GOT3 (cell line): ENCODE measurements at places on chromosomes 1 and 21.

DNA sequence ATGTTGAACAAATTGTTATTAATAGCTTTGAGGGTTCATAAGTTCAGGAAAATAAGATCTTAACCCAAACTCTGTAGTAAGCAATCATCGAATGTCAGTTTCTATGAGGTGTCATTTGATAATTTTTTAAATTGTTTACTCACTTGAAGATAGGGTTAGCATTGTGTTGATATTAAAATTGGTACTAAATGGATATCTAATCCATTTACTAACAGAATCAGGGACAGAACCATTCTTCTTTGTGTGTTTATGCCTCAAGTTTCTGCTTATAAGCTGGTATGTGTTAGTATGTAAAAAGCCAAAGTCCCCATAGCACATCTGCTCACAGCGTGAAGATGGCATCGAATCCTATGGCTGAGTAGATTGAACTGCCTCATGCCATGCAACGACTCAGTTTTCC lies 13.4 kb downstream of the DDR2 start:
- no peak for DNase-seq

- DNase-seq: no peak
Measured at GRCh38 chr1:9166289-9167235, 37.7 kb upstream of the GPR157 start.

DNA sequence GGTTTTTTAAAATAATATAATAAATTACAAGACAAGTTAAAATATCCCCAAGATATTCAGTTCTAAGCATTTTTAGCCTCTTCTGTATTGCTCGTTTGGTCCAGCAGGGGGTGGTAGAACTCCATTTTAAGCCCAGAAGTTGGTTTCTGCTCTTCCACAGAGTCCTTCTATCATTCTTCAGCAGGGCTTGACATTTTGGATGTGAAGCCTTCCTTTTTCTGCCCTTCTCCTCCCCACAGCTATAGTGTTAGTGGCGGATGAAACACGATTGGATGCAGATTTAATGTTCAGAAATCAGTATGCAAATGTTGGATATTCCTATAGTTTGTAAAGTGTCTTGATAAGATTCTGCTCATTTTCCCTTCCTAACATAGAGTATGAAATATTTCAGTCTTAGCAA lies 1.4 kb downstream of the NCAM2 start:
- DNase-seq: no peak

DNA sequence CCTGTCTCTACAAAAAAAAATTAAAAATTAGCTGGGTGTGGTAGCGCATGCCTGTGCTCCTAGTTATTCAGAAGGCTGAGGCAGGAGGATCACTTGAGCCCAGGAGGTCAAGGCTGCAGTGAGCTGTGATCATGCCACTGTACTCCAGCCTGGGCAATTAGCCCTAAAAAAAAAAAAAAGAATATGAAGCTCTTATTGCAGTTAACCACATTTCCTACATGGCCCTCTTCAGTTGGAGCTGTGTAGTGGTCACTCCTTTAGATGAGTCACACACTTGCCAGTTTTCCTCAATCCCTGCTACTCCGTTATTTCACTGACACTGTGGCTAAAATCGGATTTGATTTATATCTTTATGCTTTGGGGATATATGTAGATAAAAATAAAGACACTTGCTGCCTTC lies 11.8 kb downstream of the NFYC start:
- DNase-seq: no peak

- no peak for DNase-seq
Measured at GRCh38 chr1:24867084-24867870, 62.8 kb downstream of the RUNX3 start.

DNA sequence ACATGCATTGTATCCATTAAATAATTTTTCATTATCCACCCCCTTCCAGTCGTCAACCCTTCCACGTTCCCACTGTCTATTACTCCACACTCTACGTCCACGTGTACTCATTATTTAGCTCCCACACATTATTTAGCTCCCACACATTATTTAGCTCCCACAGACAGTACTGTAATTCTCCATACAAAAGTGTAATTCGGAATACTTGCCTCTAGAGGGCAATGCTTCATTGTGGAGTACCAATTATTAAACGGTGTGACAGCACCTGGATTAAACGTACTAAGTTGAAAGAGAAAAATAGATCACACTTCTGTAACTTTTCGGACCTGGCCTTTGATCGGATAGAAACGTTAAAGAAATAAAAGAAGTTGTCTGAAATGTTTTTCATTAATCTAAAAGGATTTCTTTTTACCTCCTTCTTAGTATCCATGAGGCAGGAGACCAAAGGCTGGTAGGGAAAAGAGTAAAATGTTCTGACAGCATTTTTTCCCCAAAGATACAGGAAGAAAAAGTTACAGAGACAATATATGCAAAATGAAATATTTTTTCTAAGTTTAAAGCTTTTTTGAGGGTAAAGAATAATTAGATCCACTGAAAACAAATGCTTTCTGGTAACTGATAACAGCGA lies 99.2 kb downstream of the LHX8 start:
- DNase-seq: no peak

GRCh38 chr1:6107409-6108356 lies 62.0 kb downstream of the KCNAB2 start:
- no peak for DNase-seq

DNA sequence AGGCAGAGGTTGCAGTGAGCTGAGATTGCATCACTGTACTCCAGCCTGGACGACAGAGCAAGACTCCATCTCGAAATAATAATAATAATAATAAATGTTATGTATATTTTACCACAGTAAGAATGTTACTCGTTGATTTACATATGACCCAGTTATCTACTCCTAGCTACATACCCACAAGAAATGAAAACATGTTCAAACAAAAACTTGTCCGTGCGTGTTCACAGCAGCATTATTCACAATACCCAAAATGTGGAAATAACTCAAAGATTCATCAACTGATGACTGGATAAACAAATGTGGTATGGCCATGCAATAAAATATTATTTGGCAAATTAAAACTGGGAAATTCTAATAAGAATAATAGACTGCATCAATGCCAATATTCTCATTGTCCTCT lies 31.7 kb upstream of the ENSA start:
- DNase-seq: no peak

DNA sequence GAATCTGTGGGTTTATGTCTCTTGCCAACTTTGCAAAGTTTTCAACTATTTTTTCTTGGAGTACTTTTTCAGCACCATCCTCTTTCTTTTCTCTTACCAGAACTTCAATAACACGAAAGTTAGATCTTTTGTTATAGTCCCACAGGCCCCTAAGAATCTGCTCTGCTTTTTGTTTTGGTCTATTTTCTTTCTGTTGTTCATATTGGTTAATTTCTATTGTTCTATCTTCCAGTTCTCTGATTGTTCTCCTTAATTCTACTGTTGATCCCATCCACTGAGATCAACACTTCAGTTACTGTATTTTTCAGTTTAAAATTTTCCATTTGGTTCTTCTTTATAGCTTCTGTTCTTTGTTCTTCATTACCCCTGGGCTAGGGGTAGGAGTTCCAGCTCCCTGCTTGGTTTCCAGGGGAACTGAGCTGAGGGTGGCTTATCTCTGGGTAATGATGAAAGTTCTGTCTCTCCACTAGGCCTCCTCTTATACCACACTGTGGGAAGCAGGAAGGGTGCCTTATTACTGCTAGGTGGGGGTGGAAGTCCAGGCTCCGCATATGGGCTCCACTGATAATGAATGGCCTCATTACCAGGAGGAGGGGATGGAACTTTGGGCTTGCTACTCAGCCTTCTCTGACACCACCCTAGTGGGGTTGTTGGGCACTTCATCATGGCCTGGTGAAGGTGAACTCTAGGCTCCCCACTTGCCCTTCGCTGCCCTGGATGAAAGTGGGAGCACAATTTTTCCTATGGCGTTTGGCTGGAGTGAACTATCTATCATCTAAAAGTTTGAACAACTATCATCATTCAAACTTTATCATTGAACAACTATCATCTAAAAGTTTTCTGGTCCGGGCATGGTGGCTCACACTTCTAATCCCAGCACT lies 39.3 kb downstream of the NAV1 start:
- no peak for DNase-seq
